Activated gamma-delta T cell treated with Interleukin-2 at 50 U/mL for 16 hours (primary cell): ENCODE measurements at places on chromosomes 5 and 9.

GRCh38 chr5:178273665-178274541 is 41.3 kb upstream of the PHYKPL start:
- no peak for DNase-seq

- peak; percentile 38 for DNase-seq
These were observed 2.0 kb upstream of the MAT2B start for GRCh38 chr5:163503106-163504078.

GRCh38 chr5:169798438-169798837 is 161.4 kb downstream of the DOCK2 start:
- DNase-seq, result no peak

DNA sequence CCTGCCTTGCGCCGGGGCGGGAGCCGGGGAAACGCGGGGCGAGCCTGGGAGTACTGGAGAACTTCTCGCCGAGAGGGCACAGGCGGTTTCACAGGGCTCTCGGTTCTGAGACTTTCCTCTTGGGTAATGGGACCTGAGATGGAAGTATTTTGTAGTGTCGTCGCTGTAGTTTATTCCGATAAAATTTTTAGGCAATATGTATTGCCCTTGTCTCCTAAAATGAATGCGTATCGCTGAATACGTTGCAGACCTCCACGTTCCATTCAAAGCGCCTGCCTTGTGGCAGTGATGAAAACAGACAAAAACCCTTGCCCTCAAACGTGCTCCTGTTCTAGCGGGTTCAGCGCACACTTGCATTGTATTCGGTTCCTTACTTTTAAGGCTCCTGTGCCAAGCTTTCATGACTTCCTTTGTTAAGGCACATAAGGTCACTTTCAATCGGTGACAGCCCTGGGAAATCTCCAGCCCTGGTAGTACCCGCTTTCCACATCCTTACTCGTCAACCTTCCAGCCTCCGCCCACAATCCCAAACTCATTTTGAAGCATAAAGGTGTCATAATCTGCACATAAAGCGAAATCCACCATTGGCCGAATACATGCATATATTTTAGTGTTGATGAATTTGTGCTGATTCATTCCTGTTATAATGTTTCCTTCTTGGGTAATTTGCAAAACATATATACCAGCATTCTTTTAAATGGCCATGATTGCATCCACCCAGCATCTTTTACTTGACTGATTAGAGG is 694 bp downstream of the RMI1 start:
- peak; percentile 6 for DNase-seq

- DNase-seq, result no peak
These were observed 995.8 kb upstream of the CDH6 start for GRCh38 chr5:30197662-30198061.

- no peak for DNase-seq
These were observed 151.4 kb downstream of the COL23A1 start for GRCh38 chr5:178438796-178439195.

DNA sequence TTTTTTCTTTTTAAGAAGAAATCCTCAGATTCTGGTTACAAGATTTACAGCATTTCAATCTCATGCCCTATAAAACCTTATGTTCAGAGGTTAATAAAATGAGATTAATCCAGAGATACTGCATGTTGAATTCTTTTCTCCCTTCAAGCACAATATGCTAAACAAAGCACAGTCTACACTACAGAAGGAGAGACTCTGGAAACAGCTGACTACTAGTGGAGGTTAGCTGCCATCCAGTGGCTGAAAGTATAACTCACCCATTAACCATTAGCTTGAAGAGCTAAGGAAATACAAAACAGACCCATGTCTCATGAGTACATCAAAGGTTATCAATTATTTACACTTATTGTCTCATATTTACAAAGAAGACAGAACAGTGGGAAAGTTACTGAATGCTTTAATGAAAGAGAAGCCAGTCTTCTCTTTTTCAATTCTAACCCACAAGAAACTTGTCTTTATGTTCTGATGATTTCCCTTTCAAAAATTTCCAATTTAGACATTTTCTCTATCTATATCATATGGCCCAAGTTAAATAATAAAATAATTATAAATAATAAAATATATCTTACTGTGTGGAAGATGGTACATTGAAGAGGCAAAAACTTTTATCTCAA is 12.7 kb upstream of the DNAH5 start:
- DNase-seq, result no peak

GRCh38 chr5:113343343-113343742 is 91.4 kb downstream of the TSSK1B start:
- no peak for DNase-seq

- peak; percentile 9 for DNase-seq
These were observed 925 bp downstream of the ABHD17B start for GRCh38 chr9:71909887-71910649.

GRCh38 chr5:158054223-158055110 is 195.5 kb upstream of the CLINT1 start:
- DNase-seq, result no peak

DNA sequence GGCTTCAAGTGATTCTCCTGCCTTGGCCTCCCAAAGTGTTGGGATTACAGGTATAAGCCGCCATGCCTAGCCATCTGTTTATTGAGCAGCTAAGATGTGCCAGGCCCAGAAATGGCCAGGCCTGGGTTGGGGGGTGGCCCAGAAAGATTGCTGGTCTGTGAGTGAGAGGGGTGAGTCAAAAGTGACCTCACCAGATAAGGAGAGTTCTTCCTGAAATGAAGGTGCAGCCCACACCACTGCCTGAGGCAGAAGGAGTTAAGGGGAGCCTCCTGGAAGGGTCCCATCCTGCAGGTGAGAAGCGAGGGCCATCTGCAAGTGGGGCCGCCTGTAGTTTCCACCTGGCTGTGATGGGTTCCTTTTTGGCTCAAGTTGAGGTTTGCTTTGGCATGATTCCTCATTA is 96.9 kb upstream of the KLF4 start:
- DNase-seq, result no peak

GRCh38 chr9:97904725-97905124 is 17.6 kb downstream of the TRMO start:
- peak; percentile 36 for DNase-seq

GRCh38 chr5:93107805-93108520 is 473.1 kb downstream of the NR2F1-AS1 start:
- DNase-seq, result no peak

DNA sequence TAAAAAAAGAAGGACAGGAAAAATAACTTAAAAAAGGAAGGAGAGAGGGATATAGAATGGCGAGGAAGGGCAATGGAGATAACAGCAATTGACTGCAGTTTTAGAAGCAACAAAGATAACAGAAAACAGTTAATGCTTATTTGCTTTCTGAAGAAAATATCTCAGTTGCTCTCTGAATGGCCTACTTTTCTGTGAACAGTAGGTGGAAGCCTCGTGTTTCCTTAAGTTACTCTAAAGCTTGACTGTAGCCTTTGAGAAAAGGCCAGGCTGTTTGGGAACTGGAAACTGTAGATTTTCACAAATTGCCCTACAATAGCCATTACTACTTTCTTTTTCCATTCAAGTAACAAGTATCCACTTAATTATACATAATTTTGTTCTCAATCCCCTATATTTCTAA is 404.5 kb downstream of the YTHDC2 start:
- no peak for DNase-seq

DNA sequence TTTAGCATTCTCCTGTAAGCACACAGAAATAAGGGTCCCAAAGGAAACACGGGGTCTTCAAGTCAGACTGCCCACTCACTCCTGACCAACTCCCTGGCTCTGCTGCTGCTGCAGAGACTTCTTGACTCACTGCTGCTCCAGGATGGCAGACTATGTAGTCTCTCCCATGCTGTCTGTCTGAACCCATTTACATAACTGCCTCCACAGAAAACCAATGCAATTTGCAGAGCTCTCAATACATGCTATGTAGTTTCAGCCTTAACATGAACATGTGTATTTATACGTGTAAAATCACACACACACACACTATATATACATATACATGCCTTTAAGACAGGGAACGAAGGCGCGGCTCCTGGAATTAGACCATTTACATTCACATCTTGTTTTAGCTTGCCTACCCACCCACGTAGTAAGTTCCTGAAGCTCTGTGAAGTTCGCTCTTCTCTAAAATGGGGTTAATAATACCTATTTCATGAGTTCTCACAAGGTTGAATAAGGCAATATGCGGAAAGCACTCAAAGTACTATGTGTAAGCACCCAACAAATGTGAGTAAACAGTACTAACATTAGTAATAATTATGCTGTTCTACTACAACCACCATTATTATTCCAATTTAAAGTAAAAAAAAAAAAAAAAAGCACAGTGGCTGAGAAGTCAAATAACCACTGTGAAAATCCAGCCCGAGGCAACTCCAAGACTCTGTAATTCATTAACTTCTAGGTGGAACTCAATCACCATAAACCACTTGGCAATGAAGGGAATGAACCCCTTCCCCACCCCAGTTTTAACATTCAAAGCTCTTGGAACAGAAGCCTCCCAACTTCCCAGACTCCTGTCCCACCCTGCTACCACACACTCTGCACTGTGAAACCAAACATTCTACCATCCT is 31.8 kb downstream of the PRELID2 start:
- DNase-seq, result no peak

DNA sequence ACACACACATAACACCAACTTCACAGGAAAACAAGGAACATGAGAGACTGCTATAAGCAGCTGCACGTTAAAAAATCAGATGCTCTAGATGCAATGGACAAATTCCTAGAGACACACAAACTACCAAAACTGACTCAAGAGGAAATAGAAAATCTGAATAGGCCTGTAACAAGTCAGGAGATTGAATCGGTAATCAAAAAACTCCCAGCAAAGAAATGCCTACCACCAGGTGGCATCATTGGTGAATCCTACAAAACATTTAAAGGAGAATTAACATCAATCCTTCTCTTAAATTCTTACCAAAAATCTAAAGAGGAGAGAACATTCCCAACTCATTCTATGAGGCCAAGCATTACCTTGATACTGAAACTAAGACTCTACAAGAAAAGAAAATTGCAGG is 54.9 kb downstream of the NDST1 start:
- no peak for DNase-seq
